AG08396 (cell line): ENCODE measurements at places on chromosomes 16 and 17.
A peak's percentile ranks its signal among the peaks of the same experiment; 100 is the strongest.

GRCh38 chr16:3243882-3244281 is 8.9 kb upstream of the ZNF200 start:
- no peak for DNase-seq

DNA sequence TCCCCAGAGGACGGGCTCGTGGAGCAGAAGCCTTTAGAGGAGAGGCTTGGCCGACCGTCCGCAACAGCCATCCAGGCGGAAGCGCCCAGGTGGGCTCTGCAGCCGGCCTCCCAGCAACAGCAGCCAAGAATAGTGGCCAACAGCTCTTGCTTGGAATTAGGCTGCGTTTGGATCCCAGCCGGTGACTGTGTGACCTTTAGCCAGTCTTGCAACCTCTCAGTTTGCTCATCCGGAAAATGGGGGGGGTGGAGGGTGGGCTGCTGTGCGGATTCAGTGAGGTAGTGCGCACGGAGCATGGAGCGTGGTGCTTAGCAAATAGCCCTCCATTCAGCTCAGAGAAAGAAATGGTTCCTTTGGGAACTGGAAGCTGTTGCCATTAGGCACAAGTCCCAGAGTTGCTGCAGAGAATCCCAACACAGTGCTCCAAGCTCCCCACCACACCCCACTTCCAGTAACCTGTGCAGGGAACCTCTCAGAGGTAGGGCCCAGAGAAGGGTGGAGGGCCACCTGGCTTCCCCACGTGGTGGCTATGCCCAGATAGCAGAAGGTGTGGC is 46.7 kb downstream of the RTN4RL1 start:
- no peak for DNase-seq

DNA sequence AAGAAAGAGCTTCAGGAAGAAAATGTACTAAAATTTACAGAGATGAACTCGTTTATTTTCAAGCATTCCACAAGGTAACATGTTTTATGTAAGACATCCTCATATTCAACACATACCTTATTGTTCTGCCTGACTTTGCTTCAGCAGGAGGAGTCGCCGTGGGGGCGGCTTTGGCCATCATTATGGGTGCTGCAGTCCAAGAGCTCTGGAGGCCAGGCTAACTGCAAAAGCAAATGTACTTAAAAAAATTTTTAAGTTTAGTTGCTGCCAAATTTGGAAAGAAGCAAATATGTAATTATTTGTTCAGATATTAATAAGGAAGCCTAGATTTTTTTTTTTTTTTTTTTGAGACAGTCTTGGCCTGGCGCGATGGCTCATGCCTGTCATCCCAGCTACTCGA is 4.1 kb upstream of the SPG7 start:
- no peak for DNase-seq

- no peak for DNase-seq
Observed at GRCh38 chr16:2820836-2821486, 3.9 kb downstream of the PRSS21 start.

DNA sequence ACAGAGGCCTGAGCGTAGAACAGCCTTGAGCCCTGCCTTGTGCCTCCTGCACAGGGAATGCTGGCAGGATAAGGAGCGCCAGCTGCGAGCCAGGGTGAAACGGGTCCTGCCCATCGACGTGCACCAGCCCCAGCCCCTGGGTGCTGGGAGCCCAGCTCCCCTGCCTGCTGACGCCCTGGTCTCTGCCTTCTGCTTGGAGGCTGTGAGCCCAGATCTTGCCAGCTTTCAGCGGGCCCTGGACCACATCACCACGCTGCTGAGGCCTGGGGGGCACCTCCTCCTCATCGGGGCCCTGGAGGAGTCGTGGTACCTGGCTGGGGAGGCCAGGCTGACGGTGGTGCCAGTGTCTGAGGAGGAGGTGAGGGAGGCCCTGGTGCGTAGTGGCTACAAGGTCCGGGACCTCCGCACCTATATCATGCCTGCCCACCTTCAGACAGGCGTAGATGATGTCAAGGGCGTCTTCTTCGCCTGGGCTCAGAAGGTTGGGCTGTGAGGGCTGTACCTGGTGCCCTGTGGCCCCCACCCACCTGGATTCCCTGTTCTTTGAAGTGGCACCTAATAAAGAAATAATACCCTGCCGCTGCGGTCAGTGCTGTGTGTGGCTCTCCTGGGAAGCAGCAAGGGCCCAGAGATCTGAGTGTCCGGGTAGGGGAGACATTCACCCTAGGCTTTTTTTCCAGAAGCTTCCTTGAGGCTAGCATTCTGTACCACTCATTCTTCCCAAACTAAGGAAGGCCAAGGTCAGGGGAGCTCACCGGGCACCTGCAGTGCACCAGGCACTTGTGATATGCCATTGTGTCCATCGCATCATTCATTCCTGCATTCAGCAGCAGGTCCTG is 1.9 kb downstream of the PNMT start:
- no peak for DNase-seq

- peak; percentile 48 for DNase-seq
Observed at GRCh38 chr17:61415374-61416210, 15.9 kb downstream of the TBX2 start.

- peak; percentile 83 for DNase-seq
Observed at GRCh38 chr17:45277216-45277849, 15.4 kb upstream of the SPATA32 start.

DNA sequence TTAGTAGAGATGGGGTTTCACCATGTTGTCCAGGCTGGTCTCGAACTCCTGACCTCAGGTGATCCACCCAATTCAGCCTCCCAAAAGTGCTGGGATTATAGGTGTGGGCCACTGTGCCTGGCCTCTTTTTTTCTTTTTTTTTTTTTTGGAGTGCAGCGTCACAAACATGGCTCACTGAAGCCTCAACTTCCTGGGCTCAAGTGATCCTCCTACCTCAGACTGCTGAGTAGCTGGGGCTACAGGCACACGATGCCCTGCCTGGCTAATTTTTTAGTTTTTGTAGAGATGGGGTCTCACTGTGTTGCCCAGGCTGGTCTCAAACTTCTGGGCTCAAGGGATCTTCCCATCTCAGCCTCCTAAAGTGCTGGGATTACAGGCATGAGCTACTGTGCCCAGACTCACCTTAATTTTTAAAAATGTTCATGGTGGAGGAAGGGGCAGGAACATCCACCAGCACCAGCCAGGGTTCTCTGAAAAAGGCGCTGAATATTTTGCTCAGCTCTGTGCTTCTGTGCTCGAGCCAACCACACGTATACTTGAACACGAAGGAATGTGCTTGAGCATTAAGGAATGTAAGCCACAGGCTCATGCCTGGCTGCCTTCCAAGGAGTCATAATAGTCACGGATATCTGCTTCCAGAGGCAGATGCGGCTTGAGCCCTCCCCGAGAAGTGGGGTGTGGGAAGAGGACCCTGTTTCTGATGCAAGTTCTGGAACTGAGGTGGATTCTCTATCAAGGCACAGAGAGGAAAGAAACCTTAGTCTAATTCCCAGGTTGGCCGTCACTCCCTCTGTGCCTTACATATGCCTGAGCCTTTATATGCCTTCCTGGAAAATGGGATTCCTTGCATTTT is 65.5 kb upstream of the CREBBP start:
- DNase-seq = peak; percentile 86
